ENCODE measurements at places on chromosomes 11 and 22.

DNA sequence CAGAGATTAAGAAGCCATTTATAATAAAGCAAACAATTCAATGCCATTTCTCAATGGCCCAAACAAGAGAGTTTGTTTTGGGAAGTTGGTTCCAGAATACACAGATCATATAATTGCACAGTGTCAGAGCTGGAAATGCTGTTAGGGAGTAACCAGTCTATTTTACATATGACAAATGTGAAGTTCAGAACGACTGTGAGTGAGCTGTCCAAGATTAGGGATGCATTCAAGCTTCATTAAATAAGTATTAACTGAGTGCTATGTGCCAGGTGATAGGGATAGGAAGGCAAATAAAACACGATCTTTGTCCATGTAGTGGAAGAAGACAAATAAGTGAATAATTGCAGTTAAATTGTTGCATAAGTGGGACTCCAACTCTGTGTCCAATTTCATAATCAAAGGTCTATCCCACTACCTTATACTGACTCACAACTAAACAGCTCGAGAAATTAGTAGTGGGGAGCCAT, 33.1 kb upstream of the PICALM start:
- no peak for DNase-seq

GRCh38 chr11:102345904-102346303, 1.1 kb upstream of the BIRC2 start:
- DNase-seq = no peak

- no peak for DNase-seq
These were observed 86.9 kb downstream of the STIM1 start for GRCh38 chr11:3942160-3942955.

GRCh38 chr11:71112454-71112853, 139.9 kb downstream of the SHANK2 start:
- no peak for DNase-seq

GRCh38 chr11:134479206-134480135, 67.4 kb upstream of the B3GAT1 start:
- no peak for DNase-seq

DNA sequence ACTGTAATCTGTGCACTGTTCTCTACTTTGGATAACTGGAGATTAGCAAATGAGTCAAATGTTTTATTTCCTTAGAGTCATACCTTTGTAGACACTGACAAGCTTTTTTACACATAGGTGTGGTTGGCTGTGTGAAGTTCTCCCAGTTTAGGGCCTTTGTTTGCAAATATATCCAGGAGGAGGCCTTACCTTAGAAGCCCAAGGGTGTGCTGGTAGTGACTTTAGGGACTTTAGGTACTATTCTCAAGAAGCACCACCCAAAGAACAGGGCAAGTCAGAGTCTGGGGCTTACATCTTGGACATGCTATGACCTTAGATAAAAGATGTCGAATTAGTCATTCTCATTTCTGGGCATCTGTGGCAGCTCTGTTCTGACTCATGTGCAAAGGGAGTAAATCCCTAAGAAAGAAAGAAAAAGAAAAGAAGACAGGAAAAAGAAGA, 4.8 kb upstream of the FAR1 start:
- DNase-seq = no peak

GRCh38 chr22:22099194-22099486, 116.6 kb upstream of the TOP3B start:
- DNase-seq = no peak

DNA sequence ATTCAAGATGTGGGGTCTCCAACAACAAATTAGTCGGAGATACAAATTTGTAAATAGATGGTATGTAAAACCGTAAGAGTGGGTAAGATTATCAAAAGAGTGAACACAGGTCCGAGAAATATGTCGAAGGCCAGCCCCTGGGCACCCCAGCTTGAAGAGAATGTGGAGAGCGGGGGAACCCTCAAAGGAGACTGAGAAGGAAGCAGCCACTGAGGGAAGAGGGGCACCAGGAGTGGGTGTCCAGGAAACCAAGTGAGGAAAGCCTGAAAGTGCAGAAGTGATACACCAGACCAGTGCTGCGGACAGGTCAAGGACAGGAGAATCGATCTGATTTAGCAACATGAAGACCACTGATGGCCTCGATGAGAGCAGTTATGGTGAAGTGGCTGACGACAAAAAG, 14.4 kb downstream of the APOL5 start:
- DNase-seq = no peak

- no peak for DNase-seq
These were observed 566 bp downstream of the DDB1 start for GRCh38 chr11:61332281-61332796.

DNA sequence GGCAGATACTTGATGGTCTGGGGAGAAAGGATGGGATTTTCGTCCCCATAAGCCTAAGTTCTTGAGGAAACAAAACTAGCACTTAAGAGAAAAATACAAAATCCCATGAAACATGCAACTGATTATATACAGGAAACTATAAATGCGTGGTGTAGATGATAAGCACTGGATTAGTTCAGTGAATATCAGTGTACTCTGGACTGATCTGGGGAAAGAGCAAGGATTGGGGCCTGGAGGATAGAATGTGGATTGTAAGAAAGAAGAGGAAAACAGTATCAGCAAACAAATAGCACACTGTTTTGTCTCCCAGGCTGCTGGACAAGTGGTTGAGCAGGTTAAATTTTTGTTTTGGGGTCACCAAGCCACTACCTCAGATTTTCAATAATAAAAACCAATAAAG, 49.8 kb downstream of the DCUN1D5 start:
- DNase-seq = no peak

GRCh38 chr11:80388536-80388935, 947.7 kb upstream of the TENM4 start:
- no peak for DNase-seq

- no peak for DNase-seq
These were observed 87.7 kb downstream of the GRAMD1B start for GRCh38 chr11:123517559-123518364.

- no peak for DNase-seq
These were observed 13.0 kb downstream of the CDC42BPG start for GRCh38 chr11:64831411-64831891.

DNA sequence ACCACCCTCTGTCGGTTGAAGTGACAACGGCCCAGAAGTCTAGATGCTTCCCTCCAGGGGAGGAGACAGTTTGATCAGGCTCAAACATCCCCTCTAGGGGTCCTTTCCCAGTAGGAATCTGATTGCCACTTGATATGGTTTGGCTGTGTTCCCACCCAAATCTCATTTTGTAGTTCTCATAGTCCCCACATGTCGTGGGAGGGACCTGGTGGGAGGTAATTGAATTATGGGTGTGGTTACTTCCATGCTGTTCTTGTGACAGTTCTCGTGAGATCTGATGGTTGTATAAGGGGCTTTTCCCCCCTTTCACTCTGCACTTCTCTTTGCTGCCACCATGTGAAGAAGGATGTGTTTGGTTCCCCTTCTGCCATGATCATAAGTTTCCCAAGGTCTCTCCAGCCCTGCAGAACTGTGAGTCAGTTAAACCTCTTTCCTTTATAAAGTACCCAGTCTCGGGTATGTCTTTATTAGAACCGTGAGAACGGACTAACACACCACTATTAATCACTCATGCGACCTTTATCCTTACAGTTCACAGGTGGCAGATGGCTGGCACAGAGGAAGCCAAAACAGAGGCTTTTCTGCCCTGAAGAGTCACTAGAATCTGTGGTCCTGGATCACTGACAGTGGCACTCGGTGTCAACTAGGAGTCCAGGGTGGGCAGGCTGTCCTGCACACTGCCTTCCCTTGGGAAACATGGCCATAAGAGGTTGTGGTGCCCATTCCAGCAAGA, 21.6 kb downstream of the ASPHD2 start:
- no peak for DNase-seq

DNA sequence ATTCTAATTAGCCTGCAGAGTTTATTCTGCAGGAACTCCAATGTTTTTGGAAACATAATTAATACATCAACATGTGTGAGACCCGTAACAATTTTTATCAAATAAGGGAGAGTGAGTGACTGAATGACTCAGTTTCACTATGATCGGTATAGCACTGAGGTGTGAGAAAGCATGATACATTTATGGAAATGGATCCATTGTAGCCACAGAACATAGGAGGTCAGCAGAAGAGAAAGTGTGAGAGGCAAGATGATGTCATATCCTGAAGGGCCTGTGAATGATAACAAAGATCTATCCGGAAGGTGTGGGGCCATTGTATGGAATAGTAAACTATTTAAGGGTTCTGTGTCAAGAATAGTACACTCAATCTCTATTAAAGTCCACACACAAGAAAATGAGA, 1406.1 kb upstream of the TENM4 start:
- no peak for DNase-seq

DNA sequence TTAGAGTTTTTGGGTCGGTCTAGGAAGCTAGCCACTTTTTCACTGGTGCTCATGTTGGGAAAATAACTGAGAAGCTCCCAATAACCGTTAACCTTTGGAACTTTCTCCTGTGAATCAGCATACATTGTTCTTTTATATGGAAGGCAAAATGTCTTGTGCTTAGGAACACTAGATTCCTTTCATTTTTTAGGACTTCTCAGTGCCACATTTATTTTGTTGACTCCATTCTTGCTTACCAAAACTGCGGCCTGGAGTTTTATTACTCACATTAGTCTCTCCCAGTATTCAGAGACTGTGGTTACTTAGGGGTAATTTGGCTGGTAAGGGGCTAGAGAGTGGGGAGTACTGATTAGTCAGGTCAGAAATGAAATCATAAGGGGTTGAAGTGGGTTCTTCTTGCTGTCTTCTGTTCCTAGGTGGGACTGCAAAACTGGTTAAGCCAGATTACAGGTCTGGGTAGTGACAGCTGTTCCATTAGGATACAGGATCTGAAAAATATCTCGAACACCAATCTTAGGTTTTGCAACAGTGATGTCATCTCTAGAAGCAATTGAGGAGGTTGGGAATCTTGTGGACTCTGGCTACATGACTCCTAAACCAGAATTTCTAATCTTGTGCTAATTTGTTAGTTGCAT, 631.4 kb upstream of the LUZP2 start:
- no peak for DNase-seq

DNA sequence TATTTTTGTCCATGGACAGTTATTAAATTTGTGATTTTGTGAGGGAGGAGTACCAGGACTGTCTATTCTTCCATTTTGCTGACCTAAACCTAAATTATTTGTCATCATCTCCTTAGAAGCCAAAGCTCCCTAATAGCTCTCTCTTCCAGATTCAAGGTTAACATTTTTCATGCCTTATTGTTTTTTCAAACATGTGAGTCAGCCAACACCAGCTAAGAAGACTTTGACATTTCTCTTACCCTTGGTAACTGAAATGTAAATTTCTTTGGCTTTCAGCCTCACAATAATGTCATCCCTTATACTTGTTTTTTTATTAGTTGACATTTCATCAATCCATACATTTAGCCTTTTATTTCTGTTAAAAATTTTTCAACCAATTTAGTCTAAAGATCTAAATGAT, 19.2 kb downstream of the OR52E1 start:
- no peak for DNase-seq

DNA sequence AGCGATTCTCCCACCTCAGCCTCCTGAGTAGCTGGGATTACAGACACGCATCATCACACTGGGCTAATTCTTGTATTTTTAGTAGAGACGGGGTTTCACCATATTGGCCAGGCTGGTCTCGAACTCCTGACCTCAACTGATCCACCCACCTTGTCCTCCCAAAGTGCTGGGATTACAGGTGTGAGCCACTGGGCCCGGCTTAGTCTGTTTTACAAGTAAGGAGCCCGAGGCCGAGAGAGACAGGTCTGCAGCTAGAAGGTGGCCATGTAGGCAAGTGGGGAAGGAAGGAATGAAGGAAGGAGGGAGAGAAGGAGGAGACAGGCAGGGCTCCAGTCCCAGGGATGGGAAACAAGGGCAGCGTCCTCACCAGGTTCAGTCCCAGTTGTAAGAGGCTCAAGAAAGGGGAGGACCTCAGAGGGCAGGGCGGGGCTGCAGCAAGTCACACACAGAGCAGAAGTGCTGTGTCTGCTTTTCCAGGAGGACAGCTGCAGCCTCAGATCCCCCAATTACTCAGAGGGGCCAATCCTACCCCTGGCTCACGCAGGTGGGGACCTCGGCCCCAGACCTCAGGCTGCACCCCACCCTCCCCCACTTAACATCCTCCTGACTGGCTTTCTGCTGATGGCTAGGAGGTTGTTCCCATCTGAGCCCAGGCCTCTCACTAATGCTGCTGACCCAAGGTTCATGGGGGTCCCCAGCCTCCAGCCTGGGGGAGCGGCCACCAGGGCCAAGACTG, 53.8 kb upstream of the PRR5 start:
- DNase-seq = no peak

- DNase-seq = no peak
These were observed 283.0 kb downstream of the DDX10 start for GRCh38 chr11:108947654-108948570.

DNA sequence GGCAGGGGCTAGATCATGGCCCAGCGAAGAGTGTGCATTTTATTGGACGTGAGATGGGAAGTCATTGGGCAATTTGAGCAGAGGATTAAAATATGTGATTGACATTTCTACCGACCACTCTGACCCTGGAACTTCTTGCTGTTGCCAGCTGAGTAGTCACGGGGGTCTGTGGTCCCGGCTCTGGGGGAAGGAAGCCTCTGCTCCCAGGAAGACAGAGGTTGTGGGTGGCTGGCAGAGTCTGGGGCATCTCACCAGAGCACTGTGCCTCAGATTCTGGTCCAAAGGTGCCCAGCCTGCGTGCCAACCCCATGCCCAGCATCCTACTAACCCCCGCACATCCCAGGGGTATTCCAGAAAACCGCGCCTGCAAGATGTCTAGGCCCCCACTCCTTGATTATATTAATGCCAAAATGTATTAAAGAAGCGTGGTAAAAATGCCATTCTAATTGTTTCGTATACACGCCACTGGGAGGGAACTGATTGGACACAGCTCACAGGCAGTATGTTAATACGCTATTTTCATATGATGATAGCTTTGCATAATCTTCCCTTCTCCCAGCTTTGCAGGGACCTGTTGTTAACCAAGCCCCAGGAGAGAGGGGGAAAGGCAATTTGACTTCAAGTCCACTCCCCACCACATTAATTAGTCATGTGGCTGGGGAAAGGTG, 25.3 kb upstream of the LMO1 start:
- no peak for DNase-seq

GRCh38 chr22:38138961-38139360, 28.5 kb upstream of the BAIAP2L2 start:
- DNase-seq = no peak

- DNase-seq = no peak
These were observed 7.5 kb downstream of the SUSD2 start for GRCh38 chr22:24188705-24189248.

- DNase-seq = no peak
These were observed at the start of gene SLC1A2 for GRCh38 chr11:35419184-35419829. TSS of gene SLC1A2 (minus strand) at chr11:35419558. CDS start at chr11:35418966, 592 bp downstream.

All from stimulated activated naive CD4-positive, alpha-beta T cell treated with Interleukin-2 at 50 U/mL for 16 hours (primary cell).